CD4-positive, alpha-beta T cell treated with Interferon alpha-2 for 1 hour (primary cell): ENCODE measurements at places on chromosomes 2 and 18.

DNA sequence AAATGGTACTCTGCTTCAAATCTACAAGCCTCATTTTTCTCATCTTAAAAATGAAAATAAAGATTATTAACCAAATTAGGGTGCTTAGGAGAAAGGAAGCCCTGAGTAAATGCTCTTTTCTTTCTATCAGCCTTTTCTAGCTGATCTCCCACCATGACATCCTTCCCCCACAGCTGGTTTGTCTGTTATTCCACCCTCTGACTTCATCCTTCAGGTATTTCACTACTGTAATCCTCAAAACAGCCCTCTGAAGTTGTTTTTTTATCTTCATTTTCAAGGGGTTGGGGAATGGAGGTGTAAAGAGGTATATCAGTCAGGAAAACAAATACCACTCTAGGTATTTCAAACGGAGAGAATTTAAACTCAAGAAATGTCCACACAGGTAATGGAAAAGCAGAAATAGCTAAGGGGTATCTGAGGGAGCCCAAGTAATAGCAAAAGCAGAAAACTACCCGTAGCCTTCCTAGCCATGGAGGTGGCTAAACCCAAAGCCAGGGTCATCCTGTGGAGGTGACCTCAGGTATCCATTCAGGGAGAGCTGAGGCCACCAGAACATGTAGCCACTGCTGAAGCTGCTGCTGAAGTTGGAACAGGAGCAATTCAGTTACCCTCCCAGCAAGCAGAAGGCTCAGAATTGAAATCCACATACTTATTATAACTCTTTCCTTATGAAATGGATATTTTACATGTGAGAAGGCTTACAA lies 990.9 kb upstream of the ACVR2A start:
- DNase-seq = no peak

GRCh38 chr2:227782804-227783203 lies 30.8 kb upstream of the CCL20 start:
- peak; percentile 20 for DNase-seq

DNA sequence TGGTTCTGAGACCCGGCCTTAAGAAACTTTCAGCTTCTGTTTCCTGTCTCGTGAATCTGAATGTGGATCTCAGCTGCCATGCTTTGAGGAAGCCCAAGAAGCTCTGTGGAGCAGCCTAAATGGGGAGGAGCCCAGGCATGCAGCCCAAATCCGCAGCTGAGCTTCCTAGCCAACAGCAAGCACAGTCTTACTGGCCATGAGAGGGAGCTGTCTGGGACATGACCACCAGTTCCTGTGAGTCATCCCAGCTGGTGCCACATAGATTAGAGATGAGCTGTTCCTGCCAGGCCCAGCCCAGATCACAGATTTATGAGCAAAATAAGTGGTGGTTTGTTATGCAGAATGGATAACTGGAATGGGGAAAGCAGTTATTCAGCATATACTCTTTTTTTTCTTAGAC lies 224.4 kb upstream of the APCDD1 start:
- no peak for DNase-seq

- DNase-seq = no peak
Observed at GRCh38 chr2:148582679-148583511, 61.7 kb upstream of the EPC2 start.

- no peak for DNase-seq
Observed at GRCh38 chr2:237956402-237956736, 10.4 kb upstream of the UBE2F start.

DNA sequence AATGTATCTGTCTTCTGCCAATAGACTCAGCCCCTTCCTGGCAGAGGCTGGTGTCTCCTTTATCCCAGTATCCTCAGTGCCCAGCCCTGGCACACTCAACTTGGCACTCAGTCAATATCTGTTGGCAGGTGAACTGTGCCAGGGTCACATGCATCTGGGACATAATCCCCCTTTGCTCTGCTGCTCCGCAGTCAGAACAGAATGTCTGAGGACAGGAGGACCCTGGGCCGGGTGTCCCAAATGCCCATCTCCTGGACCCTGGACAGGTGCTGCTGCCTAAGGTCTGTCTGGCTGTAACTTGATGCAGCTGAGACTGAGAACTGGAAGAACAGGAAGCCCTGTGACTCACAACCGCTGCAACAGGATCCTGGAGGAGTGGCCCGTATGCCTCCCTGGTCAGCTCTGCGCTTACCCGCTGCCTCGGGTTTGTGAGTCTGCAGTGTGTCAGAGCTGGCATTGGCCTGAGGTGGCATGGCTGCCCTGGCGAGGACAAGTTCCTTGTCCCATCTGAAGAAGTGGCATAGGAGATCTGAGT lies 11.4 kb downstream of the HK2 start:
- peak; percentile 68 for DNase-seq

DNA sequence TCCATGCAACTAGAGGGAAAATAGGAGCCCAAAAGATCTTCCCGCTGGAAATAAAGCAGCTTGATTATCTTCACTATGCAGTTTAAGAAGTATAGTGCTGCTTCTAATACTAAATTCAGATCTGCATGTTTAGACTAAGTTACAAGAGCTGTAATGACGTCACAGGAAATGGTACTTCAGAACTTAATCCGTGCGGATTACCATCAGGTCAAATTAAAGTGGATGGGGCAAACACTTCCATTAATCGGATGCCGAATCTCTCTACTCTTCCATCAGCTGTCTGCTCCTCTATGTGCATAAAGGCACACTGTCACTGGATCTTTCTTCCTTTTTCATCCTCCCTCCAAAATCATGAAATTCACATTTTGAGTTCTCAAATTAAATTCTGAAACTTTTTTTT lies 52.6 kb downstream of the TRAPPC12 start:
- DNase-seq = no peak
